CD4-positive, alpha-beta memory T cell (primary cell): ENCODE measurements at places on chromosomes 16 and 17.

GRCh38 chr17:68228817-68229570, 18.8 kb upstream of the AMZ2 start:
- DNase-seq: no peak

DNA sequence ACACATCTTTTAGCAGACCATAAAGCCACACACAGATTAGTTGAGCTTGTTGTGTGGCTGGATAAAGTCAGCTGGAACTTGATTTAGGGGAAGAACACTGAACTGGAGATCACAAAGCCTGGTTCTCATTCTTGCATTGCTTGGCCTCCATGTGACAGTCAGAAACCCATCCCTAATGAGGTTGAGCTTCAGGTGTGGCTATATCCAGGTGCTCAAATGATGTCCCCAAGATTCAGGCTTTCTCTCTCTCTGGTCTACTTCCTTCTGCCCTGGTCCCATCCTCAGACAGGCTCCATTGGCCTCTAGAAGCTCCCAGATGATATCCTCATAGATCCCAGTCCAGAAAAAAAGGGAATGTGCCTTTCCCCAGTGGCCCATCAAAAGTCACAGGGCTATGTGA, 9.6 kb upstream of the BRD7 start:
- no peak for DNase-seq

DNA sequence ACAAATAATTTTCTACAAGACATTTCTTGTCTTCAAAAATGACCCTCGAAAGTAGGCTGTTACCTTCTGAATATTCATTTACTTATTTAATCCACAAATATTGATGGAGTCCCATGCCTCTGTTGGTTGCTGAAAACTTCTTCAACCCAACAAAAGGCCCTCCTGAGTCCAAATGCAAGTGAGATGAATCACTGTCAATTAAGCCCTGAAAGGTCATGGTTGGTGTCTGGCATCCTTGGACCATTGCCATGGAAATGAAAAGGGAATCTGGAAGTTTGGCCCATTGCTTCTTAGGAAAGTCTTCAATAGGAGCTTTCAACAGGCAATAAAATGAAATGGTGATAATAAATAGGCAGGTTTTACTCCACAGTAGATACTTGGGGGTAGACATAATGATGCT, 364.7 kb upstream of the DYNLRB2 start:
- no peak for DNase-seq

DNA sequence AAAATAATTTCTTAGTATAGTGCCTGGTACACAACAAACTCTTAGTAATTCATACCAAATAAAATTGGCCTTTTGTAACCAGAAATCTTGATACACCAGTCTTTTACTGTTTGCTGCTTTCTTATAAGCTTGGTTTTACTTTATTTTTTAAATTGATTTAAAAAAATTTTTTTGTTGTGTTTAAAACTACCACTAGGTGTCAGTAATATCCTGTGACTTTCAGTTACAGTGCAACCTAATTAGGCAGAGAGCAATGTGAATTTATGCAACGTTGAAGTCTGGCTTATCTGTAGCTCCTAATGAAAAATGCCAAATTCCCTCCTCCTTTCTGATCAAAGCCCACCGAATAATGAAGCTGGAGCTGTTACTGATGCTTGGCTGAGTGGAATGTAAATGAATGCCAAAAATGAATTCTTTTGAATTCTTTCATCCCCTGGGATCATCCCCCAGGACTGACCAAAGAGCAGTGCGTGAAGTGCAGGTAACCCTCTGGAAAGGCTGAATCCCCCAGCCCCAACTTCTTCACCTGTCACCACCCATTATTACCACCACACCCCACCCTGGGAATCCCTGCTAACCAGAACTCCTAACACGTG, 3.8 kb downstream of the ERCC4 start:
- DNase-seq: peak; percentile 45

- no peak for DNase-seq
Observed at GRCh38 chr16:69859105-69859989, 91.8 kb upstream of the CLEC18A start.

DNA sequence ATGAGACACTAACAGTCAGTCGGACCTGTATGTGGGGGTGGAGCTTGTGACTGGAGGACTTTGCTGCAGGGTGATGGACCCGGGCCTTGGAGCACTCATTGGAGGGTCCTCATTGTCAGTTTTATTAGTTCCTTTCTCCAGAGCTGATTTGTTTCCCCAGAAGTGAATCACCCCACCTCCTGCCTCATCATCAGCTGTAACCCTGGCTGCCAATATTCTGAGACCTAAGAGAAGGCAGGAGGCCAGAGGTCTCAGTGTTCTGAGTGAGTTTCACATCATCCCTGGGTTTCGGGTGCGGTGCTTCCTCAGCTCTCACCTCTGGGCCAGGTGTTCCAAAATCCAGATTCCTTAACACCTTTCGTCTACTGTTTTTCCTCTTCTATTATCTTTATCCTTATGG, 49.9 kb upstream of the KIFC3 start:
- DNase-seq: no peak

DNA sequence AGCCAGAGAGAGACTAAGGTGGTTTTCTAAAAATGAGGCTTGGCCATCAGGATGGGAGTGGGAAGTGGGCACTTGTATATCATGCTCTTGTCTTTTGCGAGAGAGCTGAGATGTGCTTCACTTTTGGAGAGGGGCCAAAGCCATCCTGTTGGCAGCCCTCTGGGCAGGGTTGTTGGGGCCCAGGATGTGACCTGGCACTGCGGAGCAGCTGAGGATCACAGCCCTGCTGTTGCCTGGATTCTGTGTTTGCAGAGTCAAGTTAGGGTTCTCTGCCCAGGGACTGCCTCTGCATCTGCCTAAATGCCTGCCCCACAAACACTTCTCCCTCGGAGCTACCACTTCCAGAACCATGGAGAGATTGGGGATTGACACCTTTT, 71.2 kb downstream of the PLD6 start:
- DNase-seq: no peak

DNA sequence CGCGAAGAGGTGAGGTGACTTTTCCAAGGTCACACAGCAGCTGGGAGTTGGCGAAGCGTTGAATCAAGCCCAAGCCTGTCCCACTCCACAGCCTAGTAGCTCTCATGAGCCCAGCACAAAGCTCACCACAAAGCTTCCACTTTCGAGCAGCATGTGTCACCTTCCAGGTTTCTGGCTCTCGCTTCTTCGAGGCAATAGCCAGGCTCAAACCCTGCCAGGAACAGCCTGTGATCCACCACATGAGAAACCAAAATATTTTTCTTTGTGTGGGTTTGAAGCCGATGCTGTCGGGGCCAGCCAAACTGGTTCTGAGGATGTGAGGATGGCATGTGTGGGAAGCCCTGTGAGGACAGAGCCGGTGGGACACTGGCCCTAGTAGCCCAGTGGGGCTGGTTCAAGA, 68.1 kb downstream of the COG7 start:
- no peak for DNase-seq

DNA sequence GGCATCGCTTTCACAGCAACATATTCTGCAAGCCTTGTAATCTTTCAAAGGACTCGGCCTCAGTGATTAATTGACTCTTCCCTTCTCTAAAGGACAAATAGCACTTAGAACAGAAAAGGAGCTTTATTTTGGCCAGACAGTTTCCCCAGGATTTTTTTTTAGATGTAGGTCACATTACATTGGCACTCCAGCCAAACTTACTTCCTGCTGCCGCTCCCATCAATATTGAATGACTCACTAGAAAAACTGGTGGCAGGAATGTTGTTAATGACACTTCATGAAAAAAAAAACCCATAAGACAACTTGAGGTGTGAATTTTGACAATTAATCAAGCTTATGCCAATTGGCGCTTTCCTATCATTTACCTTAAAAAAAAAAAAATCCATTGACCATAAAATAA, 432.6 kb downstream of the TOX3 start:
- no peak for DNase-seq

- no peak for DNase-seq
Observed at GRCh38 chr17:64457156-64457555, 8.2 kb downstream of the MILR1 start.

- no peak for DNase-seq
Observed at GRCh38 chr16:55033225-55034156, 102.8 kb downstream of the IRX5 start.

DNA sequence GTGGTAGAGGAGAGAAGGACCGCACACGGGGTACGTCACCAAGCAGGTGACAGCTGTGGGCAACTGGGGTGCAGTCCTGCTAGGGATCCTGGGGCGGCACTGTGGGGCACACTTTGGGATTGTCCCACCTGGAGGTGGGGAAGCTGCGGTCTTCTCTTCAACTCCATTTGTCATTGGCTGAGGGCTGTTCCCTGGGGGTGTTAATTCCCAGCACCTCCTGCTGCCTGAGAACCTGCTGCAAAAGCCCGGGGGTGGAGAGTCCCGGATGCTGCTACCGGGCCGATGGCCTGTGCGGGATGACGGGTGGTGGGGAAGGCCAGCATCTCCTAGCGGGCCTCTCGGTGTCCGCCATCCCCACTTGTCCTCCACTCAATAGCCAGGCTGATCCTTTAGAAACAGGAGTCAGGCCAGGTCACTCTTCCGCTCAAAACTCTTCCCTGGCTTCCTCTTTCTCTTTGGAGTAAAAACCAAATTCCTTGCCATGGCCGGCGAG, 100.2 kb downstream of the CYLD start:
- DNase-seq: no peak

DNA sequence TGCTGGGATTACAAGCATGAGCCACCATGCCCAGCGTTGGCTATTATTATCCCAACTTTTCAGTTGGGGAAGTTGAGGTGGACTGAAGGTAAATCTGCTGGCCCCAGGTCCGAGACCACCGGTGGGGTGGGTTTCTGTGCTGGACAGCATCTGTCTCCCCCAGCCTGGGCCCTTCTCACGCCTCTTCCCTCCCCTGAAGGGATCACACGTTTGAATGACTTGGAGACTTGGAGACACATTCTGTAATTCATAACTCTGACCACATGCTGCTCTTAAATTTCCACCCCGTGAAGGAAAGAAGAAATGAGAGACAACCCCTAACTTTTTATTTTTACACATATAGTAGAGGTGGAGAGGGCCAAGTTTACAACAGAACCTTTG, 109.8 kb downstream of the MSI2 start:
- no peak for DNase-seq

DNA sequence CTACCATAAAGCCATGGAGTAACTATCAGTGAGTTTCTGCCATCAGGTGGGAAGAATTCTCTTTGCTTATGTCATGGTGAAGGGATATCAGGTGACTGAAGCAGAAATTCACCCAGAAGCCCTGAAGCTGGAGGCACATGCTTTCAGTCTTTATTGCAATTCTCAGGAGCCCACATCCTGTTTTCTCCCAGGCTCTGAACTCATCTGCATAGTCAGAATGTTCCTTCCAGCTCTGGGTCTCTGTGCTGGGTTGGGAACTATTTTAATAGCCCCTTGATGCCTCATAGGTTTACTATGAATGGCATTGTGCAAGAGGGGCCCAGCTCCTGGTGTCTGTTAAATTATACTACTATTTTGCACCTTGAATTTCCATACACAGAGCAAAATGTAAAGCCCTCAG, 198.4 kb upstream of the SOX9 start:
- no peak for DNase-seq

GRCh38 chr16:10889855-10890254, 12.9 kb downstream of the CIITA start:
- DNase-seq: no peak

DNA sequence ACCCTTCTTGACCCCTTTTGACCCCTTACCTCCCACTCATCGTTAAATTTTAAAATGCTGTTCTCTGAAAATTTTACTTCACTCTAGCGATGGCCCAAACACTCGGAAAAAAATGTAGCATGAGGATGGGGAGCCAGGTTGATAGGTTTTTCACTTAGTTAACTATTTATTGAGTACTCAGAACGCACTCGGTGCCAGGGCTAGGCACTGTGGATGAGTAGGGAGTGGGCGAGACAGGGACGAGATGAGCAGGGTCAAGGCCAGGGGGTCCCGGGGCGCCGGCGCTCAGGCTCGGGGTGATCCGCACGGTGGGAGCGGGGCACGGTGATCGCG, 392 bp downstream of the ZSCAN32 start:
- DNase-seq: no peak

DNA sequence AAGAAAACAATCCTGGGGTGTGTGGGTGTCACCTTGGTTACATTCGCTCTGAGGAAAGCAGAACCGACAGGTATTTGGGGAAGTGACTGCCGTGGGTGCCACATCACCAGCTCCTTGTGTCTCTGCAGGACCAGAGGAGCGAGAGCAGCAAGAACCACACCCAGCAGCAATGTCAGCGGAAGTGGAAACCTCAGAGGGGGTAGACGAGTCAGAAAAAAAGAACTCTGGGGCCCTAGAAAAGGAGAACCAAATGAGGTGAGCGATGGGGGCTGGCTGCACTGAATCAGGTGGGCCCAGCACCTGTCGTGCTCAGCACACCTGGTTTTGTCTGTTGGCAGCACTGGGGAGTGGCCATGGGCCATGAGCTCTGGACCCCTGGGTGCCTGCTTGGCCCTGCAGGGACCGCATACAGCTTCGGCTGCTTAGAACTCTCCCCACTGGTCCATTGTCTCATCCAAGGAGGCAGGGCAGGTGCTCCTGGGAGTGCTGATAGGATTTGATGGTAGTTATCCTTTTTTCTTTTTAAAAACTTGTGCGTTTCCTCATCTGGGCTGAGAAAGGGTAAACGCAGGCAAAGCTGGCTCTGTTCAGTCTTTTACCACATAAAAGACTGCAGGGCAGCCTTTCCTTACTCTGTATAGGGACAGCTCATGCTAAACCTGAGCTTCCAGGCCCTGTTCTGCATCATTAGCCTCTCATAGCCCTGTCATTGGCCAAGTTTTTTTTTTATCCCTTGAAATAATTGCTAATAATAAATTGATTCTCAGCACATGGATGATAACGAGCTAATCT, 29.4 kb downstream of the HMOX2 start:
- peak; percentile 92 for DNase-seq
